NCI-H1694 treated with DMSO at 0.1 percent for 48 hours (cell line): ENCODE measurements at places on chromosomes 6 and 20.

GRCh38 chr6:24974182-24975171 is 38.7 kb upstream of the RIPOR2 start:
- no peak for DNase-seq

DNA sequence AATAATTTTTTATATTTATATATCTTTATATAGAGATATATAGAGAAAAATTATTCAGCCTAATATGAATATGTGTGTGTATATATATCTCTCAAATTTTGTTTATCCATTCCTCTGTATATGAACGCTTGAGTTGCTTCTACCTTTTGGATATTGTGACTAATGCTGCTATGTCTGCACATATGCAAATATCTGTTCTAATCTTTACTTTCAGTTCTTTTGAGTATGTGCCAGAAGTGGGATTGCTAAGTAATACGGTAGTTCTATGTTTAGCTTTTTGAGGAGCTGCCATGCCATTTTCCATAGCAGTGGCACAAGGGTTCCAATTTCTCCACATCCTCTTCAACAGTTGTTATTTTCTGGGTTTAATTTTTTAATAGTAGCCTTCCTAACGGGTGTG is 72.8 kb upstream of the CEP85L start:
- no peak for DNase-seq

DNA sequence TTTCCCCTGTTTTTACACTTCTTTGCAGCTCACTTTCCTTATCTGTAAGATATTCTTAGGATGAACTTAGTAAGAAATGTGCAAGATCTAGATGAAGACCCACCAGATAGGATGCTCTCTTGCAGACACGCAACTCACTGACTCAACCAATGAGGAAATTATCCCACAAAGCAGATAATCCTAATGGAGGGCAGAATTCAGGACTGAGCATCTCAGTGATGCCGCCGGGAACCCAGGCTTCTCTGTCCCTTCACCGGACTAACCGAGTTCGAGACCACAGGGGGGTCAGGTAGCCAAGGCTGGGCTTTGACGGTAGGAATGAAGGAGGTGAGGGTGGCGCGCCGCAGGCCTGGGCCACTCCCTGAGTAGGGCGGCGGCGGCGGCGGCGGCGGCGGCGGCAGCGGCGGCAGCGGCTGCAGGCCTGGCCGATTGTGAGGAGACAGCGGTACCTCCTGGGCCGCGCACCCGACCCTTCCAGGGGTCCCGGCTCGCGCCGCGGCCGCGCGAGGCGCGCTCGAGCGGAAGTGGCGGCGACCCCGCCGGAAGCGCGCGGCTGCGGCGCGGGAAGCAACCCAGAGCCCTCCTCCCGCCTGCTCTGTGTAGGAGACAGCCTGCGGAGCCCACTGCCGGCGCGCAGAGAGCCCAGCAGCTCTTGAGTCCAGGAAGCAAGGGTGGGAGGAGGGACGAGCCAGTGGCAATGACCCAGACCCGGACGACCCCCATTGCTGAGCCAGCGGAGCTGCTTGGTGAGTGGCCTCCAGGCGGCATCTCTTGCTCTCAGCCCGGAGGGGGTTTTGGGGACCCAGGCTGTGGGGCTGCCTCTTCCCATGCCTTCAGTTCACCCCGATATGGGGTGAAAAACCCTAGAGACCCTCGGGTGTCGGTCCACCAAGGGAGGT is at the start of gene KHDC1:
Gene KHDC1 (minus strand): TSS at position 526 of the 899 bp plus-strand sequence. CDS start 20,679 bp downstream, outside the sequence.
- peak; percentile 34 for DNase-seq

DNA sequence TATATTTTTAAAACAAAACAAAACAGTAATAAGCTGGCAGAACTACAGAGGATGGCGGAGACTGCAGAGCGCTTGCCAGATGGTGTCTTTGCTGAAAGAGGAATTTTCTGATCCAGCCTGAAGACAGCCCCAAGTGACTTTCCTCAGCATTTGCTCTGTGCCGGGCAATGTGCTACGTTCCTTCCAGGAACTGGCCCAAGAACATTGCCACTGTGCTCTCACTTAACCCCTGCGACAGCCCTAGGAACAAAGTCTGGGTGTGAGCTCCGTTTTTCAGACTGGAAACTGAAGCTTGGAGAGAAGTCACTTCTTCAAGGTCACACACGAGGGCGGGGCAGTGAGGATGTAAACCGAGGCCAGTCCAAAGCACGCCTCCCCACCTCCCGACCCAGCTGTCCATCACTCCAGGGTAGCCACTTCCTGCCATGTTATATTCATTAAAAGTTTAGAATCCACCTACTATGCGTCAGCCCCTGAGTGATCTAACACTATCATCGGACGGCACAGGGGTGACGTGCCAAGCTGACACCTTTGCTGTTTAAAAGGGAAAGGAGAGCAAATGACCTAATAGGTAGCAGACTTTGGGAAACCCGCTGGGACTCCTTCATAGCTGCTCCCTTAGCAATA is 22.3 kb upstream of the BMP7 start:
- DNase-seq, result no peak

DNA sequence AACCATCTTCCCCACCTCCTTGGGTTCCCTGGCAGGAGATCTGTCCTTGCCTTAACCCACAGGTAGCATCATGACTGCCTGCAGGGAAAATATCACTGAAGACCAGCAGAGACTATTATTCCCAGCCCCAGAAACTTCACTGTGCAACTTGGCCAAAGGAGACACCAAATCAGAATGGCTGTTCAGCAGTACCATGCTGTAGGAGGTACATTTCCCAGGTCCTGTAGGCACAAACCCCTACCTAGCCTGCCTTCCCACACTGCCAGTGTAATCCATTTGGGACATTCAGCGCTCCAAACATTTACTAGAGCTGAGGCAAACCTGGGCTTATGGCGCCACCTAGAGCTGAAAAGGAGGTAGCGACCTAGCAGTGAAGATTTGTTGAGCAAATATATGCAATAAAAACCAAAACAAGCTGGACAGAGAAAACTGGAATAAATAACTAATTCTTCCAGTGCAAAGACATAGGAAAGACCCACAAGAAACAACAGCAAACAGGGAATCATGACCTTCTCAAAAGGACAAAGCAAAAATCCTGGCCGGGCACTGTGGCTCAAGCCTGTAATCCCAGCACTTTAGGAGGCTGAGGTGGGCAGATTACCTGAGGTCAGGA is 60.3 kb downstream of the VTA1 start:
- peak; percentile 14 for DNase-seq

GRCh38 chr6:134706806-134707205 is 243.1 kb downstream of the ALDH8A1 start:
- no peak for DNase-seq
